ENCODE measurements at places on chromosomes 7 and 10.
A peak's percentile ranks its signal among the peaks of the same experiment; 100 is the strongest.

DNA sequence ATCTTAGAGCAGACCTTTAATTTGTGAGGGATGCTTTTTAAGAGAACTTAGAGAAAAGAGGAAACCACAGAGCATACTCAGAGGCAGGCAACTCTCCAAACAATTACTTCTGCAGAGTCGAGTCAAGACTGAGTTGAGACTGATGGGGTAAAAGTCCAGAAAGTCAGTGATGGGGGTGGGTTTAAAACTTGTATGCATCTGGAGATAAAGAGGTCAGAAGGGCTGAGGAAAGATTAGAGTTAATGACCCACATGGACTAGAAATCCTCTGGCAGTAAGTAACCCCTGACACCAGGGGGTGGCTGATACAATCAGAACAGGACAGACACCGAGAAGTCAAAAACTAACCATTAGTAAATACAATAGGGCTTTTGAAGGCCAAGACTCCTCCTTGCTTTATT is 42.4 kb upstream of the SEPTIN7 start:
- no peak for DNase-seq

- no peak for DNase-seq
Observed at GRCh38 chr7:113281223-113281622, 162.9 kb upstream of the SMIM30 start.

- no peak for DNase-seq
Observed at GRCh38 chr7:43650457-43651052, 67.6 kb downstream of the STK17A start.

GRCh38 chr10:24209946-24210491 is 1.1 kb downstream of the KIAA1217 start:
- no peak for DNase-seq

DNA sequence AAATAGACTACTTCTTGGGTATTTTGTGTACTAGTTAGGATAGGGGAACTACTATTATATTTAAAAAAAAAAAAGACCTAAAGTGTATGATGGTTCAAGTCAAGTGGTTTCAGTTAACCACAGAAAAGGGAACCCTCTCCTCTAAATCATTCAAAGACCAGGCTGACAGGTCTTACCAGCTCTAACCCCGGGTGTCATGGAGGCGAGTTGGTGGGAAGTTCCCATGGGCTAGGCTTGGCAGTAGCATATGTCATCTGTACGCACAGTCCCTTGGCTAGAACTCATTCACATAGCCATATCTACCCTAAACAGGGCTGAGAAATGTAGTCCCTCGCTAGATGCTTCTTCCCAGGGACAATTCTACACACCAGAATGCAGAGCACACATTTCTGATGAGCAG is 37.7 kb upstream of the KCNMA1 start:
- no peak for DNase-seq

DNA sequence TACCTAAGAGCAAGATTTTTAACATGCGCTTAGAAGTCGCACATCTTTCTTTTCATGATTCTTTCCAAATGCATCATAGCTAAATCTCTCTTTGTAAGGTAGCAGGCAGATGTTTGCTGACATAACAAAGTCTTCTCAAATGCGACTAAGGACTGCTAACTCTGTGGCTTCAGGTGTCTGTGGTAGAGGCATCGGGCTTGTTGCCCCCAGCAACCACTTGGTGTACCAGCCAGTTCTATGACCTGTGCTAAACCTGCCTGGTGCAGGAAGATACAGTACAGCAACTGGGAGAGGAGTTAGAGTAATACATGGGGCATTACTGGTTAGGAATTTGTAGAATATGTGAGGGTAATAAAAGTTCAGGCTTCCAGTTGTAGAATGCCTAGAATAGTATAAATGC is 654.1 kb downstream of the NRG3 start:
- DNase-seq: no peak

DNA sequence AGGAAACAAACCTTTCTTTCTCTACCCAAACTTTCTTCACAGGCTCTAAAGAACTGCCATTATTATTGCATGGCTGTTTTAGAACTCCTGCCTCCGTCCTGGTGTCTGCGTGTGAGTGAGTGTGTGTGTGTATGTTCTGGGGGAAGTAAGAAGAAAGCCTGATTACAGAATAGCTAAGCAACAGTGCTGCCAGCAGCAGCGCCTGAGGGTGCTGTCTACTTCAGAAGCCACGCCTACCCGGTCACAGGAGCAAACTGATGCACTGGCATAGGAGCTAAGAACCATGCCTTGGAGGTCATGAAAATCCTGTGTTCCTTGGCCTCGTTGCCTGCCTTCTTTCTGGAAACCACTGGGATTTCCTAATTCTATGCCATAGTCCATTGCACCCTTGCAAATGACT is 25.2 kb downstream of the LIPK start:
- DNase-seq: no peak

GRCh38 chr10:1530871-1531517 is 206.3 kb downstream of the ADARB2 start:
- DNase-seq: no peak

DNA sequence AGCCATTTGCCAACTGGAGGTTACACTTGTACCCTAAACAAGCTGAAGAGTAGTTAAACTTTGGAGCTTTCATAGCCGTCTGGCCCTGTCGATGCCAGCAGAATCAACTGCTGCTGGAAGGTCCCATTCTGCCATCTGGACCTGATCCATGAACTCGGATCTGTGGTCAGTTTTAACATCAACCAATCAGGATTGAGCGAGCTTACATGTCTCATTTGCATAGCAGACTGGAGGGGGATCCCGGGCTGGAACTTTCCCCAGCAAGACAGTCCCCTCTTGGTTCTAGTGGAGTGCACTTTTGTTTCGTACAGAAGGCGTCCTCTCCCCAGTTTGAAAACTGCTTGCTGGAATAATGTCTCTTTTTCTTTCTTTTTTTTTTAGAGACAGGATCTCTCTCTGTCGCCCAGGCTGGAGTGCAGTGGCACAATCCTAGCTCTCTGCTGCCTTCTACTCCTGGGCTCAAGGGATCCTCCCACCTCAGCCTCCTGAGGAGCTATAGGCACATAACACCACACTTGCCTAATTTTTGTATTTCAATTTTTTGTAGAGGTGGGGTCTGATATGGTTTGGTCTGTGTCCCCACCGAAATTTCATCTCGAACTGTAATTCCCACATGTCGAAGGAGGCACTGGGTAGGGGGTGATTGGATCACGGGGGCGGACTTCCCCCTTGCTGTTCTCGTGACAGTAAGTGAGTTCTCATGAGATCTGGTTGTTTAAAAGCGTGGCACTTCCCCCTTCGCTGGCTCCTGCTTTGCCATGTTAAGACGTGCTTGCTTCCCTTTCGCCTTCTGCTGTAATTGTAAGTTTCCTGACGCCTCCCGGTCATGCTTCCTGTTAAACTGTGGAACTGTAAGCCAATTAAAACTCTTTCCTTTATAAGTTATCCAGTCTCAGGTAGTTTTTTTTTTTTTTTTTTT is 42.8 kb upstream of the SEPHS1 start:
- DNase-seq: no peak

DNA sequence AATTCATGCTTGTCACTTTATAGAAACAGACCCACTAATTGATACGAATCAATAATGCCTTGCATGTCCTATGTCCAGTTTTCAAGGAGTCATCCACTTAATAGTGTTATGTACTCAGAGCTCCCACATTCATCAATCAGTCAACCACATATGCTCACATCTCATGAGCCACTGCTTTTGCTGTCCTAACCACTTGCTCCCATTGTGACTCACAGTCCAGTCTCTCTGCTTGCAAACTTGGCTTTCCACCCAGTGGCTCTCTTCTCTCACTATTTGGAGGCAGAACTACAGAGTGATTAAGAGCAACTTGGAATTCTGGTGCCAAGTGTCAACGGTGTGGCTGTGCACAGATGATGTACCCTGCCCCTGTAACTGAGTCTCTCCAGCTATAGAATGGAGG is 166.0 kb downstream of the SNX13 start:
- DNase-seq: no peak

DNA sequence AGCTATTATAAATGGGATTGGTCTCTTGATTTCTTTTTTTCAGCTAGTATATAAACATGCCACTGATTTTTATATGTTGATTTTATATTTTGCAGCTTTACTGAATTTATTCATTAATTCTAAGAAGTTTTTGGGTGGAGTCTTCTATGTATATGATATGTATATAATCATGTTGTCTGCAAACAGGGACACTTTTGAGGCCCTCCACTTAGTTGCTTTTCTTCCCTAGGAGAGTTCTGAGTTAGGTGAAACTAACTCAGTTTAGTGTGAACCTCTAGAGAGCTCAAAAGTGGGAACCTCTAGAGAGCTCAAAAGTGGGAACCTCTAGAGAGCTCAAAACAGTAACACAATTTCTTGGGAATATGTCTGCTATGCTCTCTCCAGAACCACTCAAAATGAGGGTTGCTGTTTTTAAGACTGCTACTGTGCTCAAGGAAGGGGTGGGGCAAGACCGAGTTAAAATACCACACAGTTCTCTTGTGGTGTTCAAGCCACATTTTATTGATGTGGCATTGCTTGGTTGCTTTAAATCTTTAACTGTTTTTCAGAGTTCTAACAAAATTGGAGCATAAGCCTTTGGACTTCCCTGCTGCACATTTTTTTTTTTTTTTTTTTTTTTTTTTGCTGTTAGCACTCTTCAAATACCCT is 13.2 kb downstream of the CCDC7 start:
- no peak for DNase-seq

- DNase-seq: peak; percentile 66
Observed at GRCh38 chr7:28700790-28701203, 257.3 kb downstream of the TRIL start.

- DNase-seq: no peak
Observed at GRCh38 chr10:103692436-103692951, 162.9 kb downstream of the SH3PXD2A start.

GRCh38 chr10:126212738-126213137 is 175.5 kb downstream of the ADAM12 start:
- no peak for DNase-seq

DNA sequence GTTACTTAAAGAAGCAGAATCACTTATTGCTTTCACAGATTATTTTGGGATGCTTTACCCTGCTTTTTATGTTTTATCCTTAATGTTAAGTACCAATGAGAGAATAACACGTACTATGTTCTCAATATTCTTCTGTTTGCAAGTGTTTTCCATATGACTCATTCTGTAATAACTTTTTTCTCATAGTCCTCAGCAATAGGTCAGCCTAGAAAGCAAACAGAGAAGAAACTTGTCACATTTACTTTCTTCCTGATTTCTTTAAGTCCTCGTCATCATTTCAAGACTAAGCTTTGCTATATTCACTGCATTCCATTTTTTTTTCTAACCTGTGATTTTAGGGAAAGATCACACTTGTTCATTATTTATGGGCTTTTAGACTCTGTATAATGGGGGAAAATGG is 6.8 kb upstream of the AGR2 start:
- no peak for DNase-seq

DNA sequence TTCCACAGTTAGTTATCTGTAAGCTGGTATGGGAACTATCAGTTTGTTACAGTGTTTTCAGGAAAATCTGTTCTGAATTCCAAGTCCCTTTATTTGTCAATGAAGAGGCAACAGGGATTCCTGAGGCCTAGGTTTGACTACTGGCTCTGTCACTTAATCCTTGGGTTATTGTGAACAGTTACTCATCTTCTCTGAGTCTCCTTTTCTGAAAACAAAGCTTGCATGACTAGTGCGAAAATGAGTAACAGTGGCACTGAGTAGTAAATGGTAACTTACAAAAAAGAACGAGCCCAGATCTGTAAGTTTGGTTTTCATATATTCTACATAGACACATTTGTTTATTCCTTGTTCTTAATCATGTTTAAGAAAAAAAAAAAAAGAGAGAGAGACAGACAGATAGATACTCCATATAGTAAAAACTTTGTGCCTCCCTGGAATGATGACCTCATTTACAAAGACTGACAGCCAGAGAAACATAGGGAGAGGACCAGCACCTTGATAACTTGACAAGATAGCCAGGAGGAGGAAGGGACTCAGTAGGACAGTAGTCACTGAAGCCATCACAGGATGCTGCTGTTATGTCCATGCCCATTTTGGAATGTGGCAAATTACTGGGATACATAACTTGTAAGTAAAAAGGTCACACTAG is 1.9 kb downstream of the MRPS33 start:
- DNase-seq: no peak

DNA sequence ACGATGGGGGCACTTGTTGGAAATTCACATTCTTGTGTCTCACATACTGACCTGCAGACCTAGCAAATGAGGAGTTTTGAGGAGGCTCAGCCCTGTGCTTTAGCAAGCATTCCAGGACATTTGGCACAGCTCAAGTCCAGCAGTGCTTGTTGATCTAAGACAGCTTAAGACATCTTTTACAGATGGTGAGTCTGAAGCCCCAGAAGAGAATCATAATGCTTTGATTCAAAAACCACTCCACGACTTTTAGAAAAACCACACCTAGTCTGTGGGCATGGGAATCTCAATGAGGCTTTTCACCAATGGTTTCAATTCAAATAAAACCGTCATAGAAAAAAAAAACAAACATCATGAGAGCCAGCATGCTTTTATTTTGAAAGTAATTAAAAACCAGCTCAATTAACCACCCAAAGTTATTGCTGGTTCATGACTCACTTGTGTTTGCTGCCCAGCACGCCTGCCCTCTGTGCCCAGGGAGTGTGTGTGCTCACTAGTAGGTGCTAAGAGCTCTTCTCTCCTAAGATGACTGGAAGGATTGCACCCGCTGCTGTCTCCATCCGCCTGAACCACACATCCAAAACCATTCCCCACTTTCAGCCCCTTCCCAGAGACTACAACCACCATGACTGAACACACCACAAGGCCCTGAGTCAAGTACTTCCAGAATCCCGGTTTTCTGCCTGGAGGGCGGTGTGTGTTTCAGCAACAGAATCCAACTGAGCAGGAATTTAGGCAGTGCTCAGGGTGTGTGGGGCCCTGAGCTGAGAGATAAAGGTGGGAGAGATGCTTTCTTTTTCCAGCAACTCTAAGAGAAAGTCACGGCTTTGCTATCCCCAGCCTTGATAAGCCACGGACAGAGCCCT is 130.2 kb upstream of the ADAM12 start:
- no peak for DNase-seq

GRCh38 chr7:113209449-113210203 is 91.3 kb upstream of the SMIM30 start:
- DNase-seq: no peak

DNA sequence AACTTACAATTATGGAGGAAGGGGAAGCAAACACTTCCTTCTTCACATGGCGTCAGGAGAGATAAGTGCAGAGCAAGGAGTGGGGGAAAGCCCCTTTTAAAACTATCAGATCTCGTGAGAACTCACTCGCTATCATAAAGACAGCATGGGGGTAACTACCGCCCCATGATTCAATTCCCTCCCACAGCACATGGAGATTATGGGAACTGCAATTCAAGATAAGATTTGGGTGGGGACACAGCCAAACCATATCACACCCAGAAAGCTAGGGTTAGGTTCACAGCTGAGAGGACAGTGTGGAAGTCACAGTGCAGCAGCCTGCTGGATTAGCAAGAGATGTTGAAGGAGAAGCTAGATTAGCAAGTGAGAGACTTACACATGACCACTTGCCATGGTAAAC is 81.6 kb downstream of the CRTAC1 start:
- DNase-seq: no peak

- no peak for DNase-seq
Observed at GRCh38 chr7:45075871-45076796, 12.6 kb downstream of the NACAD start.

GRCh38 chr10:90571481-90572258 is 286.2 kb downstream of the HTR7 start:
- peak; percentile 4 for DNase-seq

- no peak for DNase-seq
Observed at GRCh38 chr7:130397758-130398073, 17.4 kb downstream of the CPA1 start.
